Breast epithelium (tissue), 4 donors: ENCODE measurements at places on chromosomes 7 and 10. TPM values are rescaled to one million over a fixed set of nuclear protein-coding genes. Genes with fewer than 3 reads are reported as not detected.

The FAM107B gene
- 56.1 TPM for total RNA-seq

DNA sequence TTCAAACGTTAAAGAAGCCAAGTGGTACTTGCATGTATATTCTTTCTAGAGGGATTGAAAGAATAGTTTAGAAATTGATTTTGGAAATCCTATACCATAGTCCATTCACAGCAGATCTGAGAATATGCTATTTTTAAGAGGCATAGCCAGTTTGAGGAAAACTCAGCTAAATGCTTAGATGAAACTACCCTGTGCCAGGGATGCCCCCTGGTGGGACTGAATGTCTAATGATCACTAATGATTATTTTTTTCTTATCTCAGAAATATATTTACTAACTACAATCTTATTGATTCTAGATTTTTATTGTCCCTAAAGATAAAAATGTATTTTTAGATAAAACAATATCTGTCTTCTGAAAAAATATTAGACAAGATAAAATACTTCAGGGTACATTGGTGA lies 844.9 kb upstream of the PHF14 start:
- no peaks in the 10 kb centered on the region for H3K27me3 ChIP-seq
- H3K36me3 ChIP-seq: no peaks in the 10 kb centered on the region
- no peak overlapping the region for H3K27ac ChIP-seq

The UNCX gene
- total RNA-seq: not detected

DNA sequence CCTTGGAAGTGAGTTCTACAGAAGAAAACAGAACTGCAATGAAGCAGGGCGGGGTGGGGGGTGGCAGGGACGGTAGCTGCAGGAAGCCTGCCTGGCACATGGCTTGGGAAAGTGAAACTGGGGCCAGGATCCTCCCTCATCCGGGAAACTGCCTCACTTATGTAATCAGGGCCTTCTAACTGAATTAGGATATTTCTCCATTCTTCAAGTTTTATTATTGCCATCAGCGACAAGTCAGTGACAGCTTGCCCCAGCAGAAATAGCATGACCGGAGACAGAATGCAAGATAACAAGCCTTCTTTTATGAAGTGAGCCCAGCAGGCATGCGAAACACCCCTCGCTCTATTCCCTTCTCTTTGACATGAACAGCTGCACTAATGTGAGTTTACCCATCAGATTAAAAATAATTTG lies 77.5 kb upstream of the CACUL1 start:
- no peak overlapping the region for H3K27ac ChIP-seq
- H3K36me3 ChIP-seq: no peaks in the 10 kb centered on the region
- peak overlapping the region; percentile 22 for H3K4me3 ChIP-seq
- H3K27me3 ChIP-seq: no peaks in the 10 kb centered on the region
- no peak for DNase-seq

The AKR1C2 gene
- total RNA-seq: 25.9 TPM

GRCh38 chr7:88218429-88218745 lies 1.5 kb downstream of the SRI start:
- DNase-seq: no peak
- H3K27me3 ChIP-seq: no peaks in the 10 kb centered on the region
- peaks cover 15% of the 10 kb centered on the region for H3K4me1 ChIP-seq
- H3K36me3 ChIP-seq: peaks cover 4% of the 10 kb centered on the region

DNA sequence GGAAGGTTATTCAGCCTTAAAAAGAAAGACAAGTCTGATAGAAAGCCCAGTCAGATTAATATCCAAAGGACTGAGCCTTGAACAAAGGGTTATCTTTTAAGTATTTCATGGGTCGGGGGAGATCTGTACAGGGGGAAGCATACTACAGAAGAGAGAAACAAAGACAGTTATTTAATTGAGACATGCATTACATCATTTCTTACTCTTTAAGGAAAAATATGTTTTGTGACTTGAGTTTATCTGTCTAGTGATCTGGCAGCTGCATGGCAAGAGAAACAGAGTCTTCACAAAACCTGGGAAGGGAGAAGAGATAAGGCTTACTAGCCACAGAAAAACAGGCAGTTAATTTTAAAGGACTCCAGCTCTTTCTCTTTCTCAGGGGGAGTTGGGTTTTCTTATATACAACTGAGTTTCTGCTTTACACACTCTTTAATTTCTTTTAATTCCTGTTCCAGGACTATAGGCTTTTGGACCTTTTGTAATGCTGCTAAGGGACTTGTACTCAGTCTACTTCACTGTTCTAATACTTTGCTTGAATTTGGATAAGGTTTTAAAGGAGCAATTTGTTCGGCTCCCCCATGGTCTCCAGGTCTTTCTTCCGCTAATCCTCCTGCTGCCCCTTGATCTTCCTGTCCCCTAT lies 20.9 kb upstream of the CYP3A43 start:
- DNase-seq: no peak
- H3K36me3 ChIP-seq: no peaks in the 10 kb centered on the region
- no peak overlapping the region for H3K4me3 ChIP-seq

GRCh38 chr7:29996321-29996720 lies 6.7 kb upstream of the SCRN1 start:
- no peaks in the 10 kb centered on the region for H3K27me3 ChIP-seq
- DNase-seq: no peak
- H3K4me3 ChIP-seq: no peak overlapping the region
- no peak overlapping the region for H3K27ac ChIP-seq

DNA sequence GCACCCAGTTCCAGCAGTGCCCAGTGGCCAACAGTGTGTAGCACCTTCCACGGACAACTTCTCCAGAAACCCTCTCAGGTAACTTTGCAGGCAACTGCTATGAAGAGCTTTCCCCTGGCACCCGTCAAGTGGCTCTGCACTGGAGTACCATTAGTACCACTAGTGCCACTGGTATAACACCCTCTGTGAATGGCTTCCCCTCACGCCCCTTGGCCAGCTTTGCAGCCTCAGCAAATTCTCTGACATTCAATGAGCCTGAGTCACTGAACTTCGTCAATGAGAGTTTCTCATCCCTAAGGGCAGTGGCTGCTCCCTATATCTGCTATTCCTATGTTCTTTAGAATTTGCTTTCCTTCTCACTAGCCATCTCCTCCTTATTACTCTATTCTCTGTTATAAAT lies 7.6 kb upstream of the HERPUD2 start:
- H3K27ac ChIP-seq: no peak overlapping the region
- no peak overlapping the region for H3K4me3 ChIP-seq

The DPYSL4 gene
- 2.3 TPM for total RNA-seq

DNA sequence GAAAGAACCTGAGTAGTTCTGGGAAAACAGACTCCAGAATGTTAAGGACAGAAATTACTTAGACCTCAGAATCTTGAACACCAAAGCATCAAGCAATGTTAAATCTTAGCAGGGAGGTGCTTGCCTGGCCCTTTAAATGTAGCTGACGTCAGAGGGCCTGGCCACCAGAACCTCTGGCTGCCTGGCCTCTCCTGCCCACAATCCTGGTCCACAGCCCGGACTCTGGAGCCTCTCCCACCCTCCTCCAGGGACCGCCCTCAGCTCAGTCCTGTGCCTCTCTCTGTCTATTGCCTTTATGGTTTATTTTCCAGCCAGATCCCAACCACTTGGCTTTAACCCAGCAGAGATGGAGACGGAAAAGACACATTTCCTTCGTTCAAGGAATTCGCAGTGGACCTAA lies 42.2 kb upstream of the EGR2 start:
- no peak overlapping the region for H3K27ac ChIP-seq
- H3K4me1 ChIP-seq: no peaks in the 10 kb centered on the region
- no peak overlapping the region for H3K4me3 ChIP-seq
- H3K27me3 ChIP-seq: no peaks in the 10 kb centered on the region
- no peak for DNase-seq
- H3K36me3 ChIP-seq: no peaks in the 10 kb centered on the region

The GNGT1 gene
- total RNA-seq: not detected

The SLC35G1 gene
- total RNA-seq: 7.0 TPM

The PLXDC2 gene
- total RNA-seq: 125 TPM
